Mucosa of descending colon (tissue), 3 donors: ENCODE measurements at places on chromosomes 3 and 15. TPM values are rescaled to one million over a fixed set of nuclear protein-coding genes. Genes with fewer than 3 reads are reported as not detected.
A peak's percentile ranks its signal among the peaks of the same experiment; 100 is the strongest.

DNA sequence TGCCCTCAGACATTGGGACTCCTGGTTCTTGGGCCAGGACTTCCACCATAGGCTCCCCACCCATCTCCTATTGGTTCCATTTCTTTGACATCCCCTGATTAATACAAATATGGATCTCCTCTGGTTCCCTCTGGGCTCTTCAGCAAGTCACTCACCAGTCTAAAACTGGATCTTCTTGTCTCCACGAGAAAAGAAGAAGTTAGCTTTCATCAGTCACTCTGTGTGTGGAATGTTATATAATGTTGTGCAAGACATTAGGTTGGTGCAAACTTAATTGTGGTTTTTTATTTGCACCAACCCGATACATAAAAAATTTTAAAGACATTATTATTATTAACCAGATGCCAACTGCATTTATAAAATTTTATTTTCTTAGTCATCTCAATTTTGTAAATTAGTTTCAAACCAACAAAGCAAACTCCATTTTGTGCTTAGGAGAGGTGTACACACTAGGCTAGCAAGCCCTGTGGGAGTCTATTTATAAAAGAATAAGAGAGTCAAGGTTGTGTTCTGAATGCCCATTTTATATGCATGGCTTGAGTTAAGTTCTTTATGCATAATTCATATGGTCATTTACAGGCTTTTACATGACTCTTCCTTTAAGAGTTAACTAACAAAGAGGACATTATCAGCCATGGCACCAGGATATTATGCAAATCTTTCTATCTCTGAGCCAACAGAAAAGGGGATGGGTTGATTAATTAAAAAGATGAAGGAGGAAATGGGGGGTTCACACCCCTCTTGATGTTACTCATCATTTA lies 35.1 kb upstream of the IL12A start:
- no peak for DNase-seq

GRCh38 chr3:9864200-9864927 lies 15.7 kb downstream of the CIDEC start:
- peak; percentile 25 for DNase-seq

DNA sequence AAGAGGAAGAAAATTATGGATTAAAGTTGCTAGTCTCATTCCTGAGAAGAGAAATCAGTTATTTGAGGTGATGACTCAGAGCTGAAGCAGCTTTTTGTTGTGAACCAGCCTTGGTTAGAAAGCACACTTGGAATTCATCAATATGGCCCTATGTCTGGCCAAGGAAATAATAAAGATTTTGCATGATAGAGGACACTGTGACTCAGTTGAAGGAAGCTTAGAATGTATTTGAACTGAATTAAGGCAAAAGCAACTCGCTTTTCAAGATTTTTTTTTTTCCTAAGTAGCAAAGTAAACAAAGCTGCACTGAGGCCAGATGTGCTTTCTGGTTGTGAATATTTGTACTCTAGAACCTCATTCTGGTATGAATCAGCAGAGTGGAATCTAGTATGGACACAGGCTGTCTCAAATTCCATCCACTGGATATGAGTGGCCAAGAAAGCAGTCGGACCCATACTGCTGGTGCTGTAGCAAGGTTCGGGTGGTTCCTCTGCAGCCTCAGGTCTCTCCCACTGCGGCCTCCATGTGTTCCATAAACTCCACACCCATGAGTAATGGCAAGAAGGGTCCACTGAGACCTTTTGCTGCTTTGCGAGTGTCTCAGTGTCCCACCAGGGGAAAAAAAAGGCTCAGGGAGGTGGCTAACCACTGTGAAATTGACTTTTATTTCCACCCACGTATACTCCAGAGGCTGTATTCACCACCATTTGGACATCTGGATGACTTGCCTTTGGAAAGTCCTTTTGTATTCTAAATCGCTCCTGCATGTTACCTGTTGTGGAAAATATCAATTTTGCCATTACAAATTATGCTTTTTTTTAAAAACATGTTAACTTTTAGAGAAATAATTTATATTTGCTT lies 53.1 kb downstream of the TGFBR2 start:
- no peak for DNase-seq

GRCh38 chr3:124428372-124429128 lies 301.7 kb upstream of the UMPS start:
- DNase-seq = no peak

DNA sequence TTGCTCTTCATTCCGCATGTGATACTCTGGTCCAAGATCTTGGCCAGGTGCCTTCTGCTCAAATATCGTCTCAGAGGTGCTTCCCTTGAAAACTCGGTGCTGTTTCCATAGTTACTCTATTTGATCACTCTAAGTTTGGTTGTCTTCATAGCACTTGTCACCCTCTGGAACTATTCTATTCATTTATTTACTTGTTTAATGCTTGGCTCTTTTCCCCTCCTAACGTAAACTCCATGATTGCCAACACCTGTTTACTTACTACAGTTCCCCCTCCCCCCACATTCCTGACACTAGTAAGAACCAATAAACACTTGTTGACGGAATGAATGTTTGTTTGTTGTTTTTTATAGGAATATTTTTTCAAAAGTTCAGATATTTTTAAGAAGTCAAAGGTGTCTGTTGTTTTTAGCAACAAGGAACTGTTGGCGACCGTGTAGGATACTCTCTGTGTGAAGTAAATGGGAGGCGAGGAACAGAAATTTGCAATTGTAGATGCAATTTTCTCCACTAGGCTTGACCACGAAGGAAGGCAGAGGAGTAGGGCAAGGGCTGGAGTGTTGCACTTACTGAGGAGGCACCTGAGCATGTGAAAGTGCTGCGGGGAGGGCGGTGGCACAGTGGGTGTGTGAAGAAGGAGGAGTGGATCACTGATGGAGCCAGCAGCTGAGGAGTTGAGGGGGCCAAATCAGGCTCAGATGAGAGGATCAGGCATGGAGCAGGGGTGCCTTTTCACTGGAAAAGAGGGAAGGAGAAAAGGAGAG lies 48.4 kb downstream of the MOBP start:
- no peak for DNase-seq

DNA sequence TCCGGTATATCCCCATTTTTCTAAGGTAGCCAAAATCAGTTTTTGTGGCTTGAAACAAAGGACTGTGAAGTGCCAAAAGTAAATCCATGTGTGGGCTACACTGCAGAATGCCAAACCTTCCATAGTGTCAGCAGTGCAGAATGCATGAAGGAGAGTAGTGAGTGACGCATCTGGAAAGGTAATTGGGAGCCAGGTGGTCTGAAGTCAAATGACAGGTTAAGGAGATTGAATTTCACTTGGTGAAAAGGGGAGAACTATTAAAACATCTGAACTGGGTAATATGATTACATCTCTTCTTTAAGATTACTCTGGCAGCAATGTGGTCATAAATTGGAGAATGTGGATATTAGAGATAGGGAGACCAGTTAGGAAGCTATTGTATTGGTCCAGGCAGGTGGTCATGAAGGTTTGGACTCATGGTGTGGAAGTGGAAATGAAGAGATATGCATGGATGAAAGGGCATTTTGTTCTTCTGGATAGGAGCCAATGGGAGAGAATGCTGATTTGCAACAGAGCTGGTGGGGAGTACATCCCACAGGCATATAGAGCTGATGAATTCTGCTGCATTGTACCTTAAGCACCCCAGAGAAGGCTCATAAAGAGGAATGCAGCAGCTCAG lies 118.2 kb downstream of the ECT2 start:
- DNase-seq = no peak

DNA sequence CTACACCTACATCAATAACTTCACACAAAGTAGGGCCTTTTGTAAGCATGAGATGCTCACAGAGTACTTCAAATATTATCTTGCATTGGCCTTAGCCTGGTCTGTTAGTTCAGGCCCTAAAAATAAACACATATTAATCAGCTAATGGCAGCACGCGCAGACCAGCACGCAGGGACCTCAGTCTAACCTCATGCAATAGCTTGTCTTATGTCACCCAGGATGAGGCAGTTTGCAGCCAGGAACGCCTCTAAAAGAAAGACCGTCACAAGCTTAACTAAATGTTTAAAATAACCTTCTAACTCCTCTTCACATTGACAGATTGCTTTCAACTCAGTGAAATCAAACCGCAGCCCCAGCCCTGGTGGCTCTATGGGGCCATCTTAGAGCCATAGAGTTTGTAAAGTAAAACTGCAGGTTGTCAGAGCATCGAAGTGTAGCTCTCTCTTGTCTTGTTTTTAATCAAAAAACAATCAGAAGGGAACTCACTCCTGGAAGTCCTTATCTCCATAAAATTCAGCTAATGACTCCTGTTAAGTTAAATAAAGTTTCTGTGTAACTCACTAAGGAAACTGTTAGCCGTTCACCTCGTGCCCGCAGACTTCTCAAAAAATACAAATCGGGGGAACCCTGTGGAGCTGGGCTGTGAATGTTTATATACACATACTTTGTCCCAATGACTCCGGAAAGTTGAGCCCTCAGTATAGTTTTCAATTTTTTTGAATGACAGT lies 212.6 kb downstream of the CDIN1 start:
- DNase-seq = no peak

GRCh38 chr15:67501177-67501835 lies 19.6 kb upstream of the C15orf61 start:
- DNase-seq = no peak

DNA sequence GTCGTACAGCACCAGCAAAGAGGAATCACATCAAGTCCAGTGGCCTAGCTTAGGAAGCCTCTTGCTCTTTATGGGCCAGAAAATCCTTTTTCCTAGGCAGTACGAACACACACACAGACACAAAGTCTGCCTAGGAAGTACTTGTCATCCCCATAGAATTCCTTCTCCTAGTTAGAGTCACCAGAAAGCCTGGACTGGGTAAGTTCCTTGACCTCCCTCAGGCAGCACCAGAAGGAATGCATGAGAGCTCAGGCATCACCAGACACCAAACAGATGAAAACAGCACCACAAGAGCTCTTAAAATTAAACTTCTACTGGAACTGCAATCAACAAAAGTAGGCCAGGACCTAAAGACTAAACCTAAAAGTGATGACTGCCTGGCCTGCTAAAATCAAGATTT lies 192.9 kb upstream of the CCDC54 start:
- no peak for DNase-seq

DNA sequence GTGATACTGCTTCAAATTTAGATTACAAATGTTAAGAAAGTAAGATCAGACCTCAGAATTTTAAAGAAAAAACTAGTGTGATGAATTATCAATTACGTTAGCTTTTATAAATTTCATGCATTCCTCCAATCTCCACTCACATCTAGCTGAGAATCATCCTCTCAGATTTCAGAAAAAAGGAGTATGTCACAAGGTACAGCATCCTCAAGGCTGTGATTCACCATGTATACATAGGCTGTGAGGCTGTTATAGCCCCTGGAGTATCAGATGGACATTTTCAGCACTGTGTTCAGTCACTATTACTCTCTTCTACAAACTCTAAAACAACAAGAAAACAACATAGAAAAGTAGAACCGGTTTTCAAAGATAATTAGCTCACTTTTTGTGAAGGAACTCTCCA lies 214.4 kb downstream of the PCCB start:
- no peak for DNase-seq

- no peak for DNase-seq
Measured at GRCh38 chr3:42661593-42662022, 8.1 kb downstream of the ZBTB47 start.

DNA sequence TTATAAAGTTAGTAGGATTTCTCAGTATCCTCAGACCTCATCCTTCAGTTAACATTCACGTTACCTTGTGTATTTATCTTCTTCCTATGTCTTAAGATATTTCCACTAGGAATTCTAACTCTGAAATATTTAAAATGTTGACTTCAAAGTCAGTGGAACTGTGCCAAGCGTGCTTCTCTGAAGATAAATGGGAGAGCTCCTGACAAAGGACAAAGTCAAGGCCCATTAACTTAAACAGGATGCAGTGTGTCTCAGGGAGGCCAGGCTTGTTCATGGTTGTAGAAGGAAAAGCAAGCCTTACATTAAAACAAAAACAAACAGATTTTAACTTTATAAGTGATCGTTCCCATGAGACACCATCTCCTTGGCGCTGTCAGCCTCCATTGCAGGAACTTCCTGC lies 41.5 kb downstream of the ABHD17C start:
- DNase-seq = no peak

GRCh38 chr3:30512576-30512975 lies 93.8 kb upstream of the TGFBR2 start:
- DNase-seq = no peak

GRCh38 chr3:32240159-32240545 lies 1.7 kb downstream of the CMTM8 start:
- no peak for DNase-seq

- no peak for DNase-seq
Measured at GRCh38 chr3:48275287-48276027, 34.6 kb downstream of the ZNF589 start.

DNA sequence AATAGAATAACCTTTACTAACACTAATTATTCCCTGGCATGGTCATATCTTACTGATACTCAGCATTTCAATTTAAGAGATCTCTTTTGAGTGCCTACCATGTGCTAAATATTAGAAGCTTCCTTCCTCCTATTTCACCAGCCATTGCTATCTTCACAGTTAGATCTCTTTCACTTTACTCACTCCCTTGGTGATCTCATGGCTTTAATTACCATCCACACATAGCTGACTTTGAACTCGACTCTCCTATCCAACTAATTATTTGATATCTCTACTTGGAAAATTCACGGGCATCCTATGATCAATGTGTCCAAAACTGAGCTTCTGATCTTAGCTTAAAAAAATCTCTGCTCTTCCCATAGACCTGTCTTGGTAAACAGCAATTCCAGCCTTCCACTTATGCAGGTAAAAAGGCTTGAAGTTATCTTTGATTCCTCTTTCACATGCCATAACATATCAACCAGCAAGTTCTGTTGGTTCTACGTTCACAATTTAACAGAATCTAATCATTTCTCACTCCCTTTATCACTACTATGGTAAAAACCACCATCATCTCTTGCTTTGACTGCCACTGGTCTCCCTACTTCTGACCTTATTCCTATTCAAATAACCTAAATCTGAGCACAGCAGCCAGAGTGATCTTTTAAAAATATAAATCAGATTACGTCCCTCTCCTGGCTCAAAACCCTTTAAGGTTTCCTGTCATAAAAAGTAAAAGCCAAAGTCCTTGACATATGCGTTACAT lies 41.8 kb downstream of the HLTF start:
- DNase-seq = no peak

Gene BTLA
- 1.4 TPM for total RNA-seq

Gene CCR9
- 0.22 TPM for total RNA-seq

Gene ARL6IP5
- 119 TPM for total RNA-seq

Gene ITPKA
- 18.3 TPM for total RNA-seq

Gene IL17RB
- 13.4 TPM for total RNA-seq

Gene PPARG
- 173 TPM for total RNA-seq

Gene ZBED2
- total RNA-seq = not detected
